Memory B cell (primary cell): ENCODE measurements at places on chromosomes 13 and 19.
A peak's percentile ranks its signal among the peaks of the same experiment; 100 is the strongest.

GRCh38 chr13:98293103-98293502, 116.0 kb upstream of the RNF113B start:
- DNase-seq: no peak

DNA sequence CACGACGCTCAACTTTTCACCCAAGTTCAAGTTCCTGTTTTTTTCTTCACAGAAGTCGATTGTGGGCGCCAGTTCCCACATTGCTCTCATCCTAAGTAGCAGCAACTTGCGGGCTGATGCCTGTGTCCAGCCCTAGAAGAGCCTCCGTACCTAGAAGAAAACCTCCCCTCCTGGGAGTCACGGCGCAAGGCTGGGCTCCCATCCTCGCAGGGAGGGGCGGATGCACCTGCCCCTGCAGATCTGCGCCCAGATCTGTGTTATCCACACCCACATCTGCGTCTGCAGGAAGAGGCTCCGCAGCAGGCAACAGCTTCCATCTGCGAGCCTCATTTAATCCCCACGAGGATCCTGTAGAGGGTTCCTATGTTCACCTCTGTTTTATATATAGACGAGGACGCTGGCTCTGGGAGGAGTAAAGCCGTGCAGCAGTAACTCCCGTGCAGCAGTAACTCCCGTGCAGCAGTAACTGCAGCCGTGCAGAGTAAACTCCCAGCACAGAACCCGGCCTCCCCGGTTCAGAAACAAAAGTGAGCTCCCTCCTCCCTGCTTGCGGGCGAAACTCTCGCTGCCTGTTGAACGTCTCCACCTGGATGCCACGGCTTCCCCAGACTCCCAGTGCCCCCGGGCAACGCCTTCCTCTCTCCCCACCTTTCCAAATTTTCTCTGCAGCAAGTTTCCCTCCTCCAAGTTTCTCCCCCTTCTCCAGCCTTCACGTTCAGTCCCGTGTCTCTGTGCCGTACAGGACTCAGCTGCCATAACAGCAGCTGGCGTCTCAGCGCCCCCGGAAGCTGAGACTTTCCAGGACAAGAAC, 23.5 kb upstream of the LAIR1 start:
- DNase-seq: peak; percentile 26

DNA sequence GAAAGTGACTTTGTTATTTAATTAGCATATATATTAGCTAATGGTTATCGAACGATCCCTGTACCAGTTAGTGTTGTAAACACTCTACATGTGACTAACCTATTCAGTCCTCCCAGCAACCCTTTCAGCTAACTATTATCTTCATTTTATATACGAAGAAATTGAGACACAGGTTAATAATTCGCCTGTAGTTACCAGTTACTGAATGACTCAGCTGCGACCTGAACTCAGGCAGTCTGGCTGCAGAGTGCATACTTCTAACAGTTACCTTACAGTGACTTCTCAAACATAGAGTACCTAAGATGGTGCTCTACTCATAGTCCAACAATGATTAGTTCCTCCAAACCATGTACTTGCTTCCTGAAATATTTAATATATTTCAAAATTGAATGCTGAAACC, 117.7 kb downstream of the FNDC3A start:
- DNase-seq: no peak

DNA sequence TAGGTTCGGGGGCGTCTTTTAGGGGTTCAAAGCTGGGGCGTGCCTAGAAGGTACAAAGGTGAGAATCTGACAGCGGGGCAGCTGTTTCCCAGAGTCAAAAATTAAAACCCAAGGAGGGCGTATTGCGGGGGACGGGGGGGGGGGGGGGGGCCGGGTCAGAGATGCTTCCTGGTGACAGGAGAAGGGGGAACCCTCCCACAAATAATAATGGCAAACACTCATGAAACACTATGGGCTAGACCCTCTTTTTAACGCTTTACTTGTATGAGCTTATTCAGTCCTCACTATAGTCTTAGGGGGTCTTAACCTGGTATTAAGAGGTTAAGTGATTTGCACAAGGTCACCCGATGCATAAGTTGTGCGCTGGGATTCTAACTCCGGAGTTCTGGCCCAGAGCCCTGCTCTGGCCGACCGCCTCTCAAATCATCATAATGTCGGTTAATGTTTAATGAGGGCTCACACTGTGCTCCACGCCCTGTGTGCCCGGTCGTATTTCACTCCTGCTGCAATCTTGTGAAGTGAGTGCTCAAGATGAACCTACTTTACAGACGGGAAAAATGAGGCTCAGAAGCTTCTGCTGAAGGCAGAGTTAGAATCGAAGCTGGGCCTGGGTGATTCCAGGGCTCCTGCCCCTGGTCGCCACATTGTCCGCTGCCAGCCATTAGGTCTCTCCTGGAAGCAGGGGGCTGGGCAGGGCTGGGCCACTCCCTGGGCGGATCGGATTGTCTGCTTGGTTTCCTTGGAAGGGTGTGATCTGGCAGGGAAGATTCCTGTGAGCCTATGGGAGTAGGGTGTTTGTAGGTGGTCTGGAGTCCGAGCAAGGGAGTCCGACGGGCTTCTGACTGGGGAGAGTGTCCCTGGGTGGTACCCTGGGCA, 964 bp downstream of the PAK4 start:
- DNase-seq: no peak

DNA sequence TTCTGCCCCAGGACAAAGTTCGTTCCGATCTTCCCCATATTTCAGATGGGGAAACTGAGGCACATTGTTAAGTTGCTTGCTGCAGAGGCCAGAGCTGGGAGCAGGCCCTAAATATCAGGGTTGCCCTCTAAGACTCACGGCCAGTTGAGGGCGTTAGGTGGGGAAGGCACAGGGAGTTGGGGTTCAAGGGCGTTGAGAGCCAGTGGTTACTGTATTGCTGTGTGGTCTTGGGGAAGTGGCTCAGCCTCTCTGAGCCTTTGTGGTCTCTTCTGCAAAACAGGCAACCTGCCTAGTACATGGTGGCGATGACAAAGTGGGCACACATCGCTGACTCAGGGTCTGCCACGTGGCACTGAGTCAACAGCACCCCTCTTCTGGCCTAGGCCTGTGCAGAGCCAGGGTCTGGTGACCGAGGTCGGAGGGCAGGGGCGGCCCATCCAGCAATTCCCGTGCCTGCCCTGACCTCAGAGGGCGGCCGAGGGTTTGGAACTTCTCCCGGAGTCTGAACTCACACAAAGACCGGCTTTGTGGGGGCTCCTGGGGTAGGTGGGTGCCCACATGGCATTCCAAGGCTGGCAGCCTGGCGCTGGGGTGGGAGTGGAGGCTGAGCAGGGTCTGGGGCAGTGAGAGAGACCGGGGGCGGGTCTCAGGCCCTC, 10.2 kb downstream of the TNFAIP8L1 start:
- DNase-seq: no peak

DNA sequence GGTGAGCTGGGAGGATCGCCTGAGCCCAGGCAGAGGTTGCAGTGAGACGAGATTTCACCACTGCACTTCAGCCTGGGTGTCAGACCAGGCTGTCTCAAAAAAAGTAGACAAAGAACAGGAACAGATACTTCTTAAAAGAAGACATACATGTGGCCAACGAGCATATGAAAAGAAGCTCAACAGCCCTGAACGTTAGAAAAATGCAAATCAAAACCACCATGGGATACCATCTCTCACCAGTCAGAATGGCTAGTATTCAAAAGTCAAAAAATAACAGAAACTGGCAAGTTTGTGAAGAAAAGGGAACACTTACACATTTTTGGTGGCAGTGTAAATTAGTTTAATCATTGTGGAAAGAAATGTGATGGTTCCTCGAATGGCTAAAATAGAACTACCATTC, 3.0 kb upstream of the LGALS14 start:
- no peak for DNase-seq

GRCh38 chr19:32105527-32106310, 239.7 kb upstream of the ZNF507 start:
- DNase-seq: no peak

DNA sequence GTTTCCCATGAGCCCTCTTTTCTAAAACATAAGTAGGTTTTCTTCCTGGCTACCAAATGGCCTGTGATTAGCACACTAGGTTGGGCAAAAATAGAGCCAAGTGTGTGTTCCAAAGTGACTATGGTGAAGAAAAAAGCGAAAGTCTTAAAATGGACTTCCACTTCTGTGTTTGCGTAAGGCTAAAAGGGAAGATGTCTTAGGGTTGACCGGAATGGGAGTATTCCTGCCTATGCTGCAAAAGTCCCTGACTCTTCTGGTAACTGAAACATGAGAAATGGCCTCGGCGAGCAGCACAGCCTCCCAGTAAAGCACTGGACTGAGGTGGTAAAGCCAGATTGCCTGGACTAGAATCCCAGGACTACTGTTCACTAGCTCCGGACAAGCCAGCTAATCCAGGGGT, 2.4 kb upstream of the FPR1 start:
- DNase-seq: no peak

DNA sequence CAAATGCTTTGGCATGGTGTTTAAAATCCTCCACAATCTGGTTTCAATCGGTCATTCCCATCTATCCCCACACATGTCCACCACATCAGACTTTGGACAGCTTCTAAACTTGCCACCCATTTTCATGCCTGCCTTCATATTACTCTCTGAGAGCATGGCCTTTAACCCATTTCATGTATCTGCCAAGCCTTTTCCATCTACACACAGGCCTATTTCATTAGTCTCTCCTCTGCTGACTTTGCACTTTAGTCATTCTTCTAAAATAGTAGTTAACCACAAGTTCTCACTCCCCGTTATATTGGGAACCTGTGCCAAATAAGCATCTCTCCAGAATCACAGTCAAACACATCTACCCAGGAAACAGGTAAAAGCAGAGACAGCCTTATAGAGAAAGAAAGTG, 142.2 kb downstream of the MZT1 start:
- no peak for DNase-seq

- DNase-seq: no peak
Observed at GRCh38 chr13:80499536-80500290, 158.8 kb upstream of the SPRY2 start.

GRCh38 chr13:66681403-66681802, 548.7 kb downstream of the PCDH9 start:
- no peak for DNase-seq

GRCh38 chr13:79490326-79490725, 9.4 kb downstream of the NDFIP2 start:
- no peak for DNase-seq

- DNase-seq: no peak
Observed at GRCh38 chr19:15241259-15241910, 9.1 kb upstream of the EPHX3 start.

- no peak for DNase-seq
Observed at GRCh38 chr13:23636360-23636759, 66.1 kb downstream of the TNFRSF19 start.

- no peak for DNase-seq
Observed at GRCh38 chr19:2046046-2046907, 4.8 kb downstream of the MKNK2 start.

DNA sequence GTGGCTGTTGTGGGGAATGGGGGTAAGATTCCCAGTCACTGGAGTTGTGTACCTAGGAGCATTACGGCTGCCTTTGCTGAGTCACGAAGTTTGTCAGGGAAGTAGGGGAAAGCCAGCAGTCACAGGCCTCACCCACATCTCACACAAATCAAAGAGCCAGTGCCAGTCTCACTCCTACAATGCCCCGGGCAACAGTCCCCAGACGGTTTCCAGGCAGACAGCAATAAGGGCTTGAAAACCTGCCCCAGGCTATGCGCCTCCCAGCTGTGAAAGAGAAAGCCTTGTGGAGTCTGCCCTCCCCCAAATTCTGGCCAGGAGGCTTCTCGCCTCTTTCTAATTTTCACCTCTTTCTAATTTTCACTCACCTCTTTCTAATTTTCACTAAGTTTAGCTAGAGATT, 142.3 kb upstream of the EDNRB start:
- DNase-seq: no peak

- DNase-seq: no peak
Observed at GRCh38 chr19:29651622-29652394, 13.5 kb upstream of the PLEKHF1 start.

DNA sequence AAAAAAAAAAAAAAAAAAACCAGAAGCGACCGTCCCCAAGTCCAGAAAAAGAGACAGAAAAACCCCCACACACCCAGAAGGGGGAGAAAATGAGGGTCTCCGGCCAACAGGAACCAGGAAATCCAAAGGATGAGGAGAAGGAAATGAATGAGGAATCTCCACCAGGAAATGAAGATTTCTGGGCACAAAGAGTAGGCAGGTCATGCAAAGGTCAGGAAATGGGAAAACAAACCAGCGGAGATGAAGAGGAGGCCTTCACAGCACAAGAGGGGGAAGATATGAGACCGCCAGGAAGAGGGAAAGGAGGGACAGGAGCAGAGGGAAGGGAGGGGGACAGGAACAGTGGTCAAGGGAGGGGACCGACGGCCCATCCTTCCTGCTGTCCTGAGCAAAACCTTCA, 5.8 kb downstream of the TEAD2 start:
- no peak for DNase-seq

DNA sequence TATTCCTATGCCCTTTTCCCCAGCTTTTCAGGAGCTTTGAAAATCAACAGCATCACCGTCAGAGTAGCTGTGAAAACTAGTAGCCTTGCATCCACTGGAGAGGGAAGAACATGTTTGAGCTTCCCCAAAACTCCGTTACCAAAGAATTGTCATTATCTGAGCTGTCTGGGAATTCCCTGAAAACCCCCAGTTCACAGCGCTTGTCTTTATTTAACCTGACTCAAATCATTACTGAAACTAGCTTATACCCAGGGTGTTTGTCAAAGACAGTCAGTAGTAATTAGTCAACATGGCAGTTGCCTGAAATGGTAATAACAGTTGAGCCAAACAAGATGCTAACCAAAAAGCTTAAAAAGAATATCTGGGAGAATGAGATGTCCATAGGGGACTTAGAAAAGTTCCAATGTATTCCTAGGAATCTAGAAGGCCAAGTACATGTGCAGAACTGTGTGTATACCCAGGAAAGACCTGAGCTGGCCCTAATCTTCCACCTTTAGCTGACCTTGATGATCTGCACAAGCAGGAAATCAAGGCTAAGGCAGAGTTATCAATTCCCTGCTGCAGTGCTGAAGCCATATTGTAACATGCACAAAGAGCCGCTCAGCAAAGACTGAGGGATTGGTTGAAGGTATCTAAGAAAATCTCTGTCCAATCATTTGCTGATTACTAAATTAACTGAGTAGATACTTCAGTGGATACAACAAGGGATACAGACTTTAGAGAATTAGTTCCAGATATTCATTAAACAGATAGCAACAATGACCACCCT, 130.8 kb downstream of the KL start:
- DNase-seq: no peak
